ENCODE measurements at places on chromosomes 11 and 22.
A peak's percentile ranks its signal among the peaks of the same experiment; 100 is the strongest.

- DNase-seq: no peak
Measured at GRCh38 chr11:113138731-113139130, 175.7 kb upstream of the TTC12 start.

DNA sequence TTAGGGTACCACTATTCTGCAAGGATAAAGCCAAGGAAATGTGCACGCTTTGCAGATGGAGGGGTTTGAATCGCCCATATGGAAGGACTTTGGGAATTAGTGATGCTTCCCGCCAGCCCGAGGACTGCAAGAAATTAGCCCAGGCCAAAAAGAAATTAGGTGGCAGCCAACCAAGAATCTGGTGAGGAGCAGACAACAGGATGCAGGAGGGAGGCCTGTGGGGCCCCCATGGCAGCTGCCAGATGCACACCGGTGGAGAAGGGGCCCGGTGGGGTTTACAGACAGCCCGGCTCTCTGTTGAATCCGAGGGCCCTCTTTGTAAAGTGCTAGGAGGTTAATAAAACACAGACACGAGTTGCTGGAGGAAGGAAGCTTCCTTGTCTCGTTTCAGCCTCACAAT, 73.5 kb downstream of the TIMP3 start:
- no peak for DNase-seq

DNA sequence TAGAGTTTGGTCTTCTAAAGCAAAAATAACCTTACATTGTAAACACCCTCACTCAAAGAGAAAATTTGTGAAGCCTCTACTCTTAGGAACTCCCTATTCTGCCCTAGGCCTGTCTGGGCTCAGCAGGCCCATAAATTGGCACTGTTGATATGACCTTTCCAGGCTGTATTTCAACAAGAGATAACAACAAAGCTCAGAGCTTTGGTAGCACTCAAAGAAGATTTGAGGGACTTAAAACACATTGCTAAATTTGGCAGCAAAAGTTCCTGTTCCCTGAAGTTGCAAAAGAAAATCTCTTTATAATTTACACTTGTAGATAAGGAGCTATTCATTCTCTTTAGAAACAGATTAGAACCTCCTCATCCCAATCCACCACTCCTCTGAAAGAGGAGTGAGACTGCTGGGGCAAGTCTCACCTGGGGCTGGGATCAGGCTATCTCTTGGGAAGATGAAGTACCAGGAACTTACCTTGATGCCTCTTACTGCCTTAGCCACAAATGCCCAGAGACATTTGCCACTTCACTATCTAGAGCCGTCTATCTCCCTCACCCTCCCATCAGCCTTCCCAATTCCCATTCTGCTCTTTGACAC, 110.4 kb upstream of the AKIP1 start:
- no peak for DNase-seq

GRCh38 chr11:57463671-57464538, 3.6 kb downstream of the RTN4RL2 start:
- DNase-seq: no peak

- no peak for DNase-seq
Measured at GRCh38 chr11:105929084-105929955, 92.7 kb downstream of the MSANTD4 start.

DNA sequence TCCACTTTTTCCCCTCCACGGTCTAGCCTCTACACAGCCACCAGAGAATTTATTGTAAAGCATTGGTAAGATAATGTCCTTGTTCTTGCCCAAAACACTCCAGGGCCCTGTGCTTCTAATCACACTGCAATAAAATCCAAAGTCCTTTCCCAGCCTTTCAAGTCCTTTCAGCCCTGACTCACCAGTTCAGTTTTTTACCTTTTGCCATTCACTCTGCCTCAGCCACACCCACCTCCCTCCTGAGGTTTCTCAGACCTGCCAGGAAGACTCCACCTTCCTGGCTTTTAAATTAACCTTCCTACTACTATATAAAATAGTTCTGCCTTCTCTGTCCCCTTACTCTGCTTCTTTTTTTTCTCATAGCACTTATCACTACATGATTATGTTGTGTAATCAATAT, 91.0 kb upstream of the ARHGAP32 start:
- no peak for DNase-seq

DNA sequence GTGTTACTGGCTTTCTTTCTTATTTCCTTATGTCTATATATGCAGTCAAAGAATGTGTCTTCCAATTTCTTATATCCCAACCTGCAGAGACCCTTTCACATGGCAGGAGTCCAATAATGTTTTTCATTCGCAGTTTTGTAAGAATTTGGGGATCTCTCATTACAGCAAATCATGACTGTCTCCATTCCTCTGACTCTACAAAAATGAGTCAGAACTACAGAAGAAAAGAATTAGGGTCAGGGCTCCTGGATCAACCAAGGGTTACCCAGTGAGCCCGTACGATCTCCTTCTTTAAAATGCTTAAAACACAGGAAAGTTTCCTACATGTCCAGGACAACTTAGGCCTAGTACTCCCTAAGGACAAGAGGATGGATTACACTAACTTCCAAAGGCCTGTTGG, 42.2 kb downstream of the RPUSD4 start:
- DNase-seq: no peak

DNA sequence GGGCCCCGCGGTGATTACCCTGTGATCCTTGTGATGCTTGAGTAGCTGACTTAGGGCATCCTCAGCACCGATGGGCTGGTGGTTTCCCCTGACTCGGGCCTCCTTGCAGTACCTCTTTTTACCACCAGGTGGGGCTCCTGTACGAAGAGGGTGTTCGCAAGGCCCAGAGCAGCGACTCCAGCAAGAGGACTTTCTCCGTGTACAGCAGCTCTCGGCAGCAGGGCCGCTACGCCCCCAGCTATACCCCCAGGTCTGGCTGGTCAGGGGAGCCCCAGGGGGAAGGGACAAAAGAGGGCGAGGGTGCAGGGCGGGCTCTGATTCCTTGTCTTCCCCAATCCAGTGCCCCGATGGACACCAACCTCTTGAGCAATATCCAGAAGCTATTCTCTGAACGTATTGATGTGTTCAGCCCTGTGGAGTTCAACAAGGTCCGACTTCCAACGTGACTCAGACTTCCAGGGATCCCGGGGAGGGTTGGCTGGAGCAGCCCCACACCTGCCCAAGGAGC, 1.3 kb upstream of the TM7SF2 start:
- peak; percentile 90 for DNase-seq

- DNase-seq: no peak
Measured at GRCh38 chr11:29119707-29120618, 896.9 kb downstream of the KCNA4 start.
